ENCODE measurements at places on chromosomes 5 and 9.
A peak's percentile ranks its signal among the peaks of the same experiment; 100 is the strongest.

DNA sequence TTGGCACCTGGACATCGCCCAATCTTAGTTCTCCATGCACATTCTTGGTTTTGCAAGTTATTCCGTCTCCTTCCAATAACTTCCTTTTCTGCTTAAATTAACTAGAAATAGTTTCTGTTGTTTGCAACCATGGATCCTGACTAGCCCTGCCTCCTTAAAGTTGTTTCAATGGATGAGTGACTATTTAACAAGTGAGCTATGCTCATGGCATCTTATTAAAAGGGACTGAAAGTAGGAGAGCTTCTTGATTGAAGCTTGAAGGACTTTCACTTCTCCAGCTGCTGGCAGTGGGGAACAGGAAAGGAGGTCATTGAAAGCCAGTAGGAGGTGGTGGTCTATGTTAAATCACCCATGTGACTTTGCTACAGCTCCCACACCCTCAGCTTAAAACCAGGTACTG is 466.8 kb downstream of the ARHGEF28 start:
- DNase-seq = no peak

- no peak for DNase-seq
Observed at GRCh38 chr5:10731913-10732312, 29.1 kb downstream of the DAP start.

GRCh38 chr5:36147681-36148080 is 4.0 kb downstream of the LMBRD2 start:
- DNase-seq = no peak

- DNase-seq = no peak
Observed at GRCh38 chr5:53331463-53331862, 149.0 kb upstream of the FST start.

DNA sequence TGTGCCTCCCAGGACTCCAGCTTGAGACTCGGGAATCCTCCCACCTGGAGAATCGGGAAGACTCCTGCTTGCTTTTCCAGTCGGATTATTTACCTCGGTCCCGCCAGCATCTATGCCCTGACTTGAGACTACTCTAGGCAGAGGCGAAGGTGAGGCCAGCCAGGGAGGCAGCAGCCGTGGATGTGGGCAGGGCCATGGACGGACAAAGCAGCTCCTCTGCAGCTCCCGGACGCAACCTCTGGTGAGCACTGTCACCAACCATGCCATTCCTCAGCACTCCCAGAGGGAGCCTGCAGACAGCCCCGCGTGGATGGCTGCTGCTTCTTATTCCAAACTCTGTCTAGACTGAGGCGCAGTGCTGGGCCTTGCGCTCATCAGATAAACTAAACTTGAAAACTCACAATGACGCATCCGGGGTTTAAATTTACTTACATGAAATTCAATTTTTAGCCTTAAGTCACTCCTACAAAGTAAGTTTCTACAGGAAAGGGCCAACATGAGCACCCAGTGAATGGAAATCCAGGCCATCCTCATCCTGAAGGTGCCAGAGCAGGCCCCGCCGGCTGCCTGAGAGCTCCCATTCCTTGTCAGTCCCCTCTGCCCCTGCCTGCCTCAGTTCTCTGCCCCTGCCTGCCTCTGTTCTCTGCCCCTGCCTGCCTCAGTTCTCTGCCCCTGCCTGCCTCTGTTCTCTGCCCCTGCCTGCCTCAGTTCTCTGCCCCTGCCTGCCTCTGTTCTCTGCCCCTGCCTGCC is 17.8 kb downstream of the MED10 start:
- peak; percentile 33 for DNase-seq

DNA sequence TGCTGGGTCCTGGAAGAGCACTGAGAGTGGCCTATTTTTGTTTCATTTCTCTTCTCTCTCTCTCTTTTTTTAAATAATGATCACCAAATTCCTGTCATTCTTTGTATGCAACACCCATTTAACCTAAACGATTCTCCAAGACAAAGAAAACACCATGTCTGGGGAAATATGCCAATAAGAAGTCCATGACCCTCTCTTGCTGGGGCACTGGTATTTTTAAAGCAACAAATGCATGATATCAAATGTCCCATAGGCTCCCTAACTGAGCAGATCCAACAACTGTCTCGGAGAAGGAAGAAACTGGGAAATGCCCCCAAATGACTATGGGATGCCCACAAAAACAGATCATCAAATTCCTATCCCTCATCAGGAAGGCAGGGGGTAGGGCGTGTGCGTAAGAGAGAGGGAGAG is 567.4 kb downstream of the CCDC171 start:
- no peak for DNase-seq

- DNase-seq = no peak
Observed at GRCh38 chr5:316210-317085, 5.1 kb upstream of the AHRR start.

DNA sequence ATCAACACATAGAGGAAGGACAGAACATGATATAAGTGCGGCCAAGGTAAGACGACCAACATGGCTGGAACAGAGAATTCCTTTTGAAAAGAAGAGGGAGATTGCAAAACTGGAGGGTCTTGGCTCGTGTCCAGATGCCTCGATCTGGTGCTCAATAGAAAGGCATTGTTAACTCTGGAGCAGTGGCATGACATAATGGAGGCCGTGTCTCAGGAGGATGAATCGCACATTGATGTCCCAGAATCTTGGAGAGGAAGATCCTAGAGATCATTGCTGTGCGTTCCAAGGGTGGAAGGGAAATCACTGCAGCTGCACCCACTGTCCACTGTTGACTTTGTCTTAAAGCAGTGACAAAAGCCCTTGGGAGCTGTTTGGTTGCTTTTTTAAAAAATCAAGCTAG is 30.9 kb downstream of the GRAMD2B start:
- DNase-seq = no peak

DNA sequence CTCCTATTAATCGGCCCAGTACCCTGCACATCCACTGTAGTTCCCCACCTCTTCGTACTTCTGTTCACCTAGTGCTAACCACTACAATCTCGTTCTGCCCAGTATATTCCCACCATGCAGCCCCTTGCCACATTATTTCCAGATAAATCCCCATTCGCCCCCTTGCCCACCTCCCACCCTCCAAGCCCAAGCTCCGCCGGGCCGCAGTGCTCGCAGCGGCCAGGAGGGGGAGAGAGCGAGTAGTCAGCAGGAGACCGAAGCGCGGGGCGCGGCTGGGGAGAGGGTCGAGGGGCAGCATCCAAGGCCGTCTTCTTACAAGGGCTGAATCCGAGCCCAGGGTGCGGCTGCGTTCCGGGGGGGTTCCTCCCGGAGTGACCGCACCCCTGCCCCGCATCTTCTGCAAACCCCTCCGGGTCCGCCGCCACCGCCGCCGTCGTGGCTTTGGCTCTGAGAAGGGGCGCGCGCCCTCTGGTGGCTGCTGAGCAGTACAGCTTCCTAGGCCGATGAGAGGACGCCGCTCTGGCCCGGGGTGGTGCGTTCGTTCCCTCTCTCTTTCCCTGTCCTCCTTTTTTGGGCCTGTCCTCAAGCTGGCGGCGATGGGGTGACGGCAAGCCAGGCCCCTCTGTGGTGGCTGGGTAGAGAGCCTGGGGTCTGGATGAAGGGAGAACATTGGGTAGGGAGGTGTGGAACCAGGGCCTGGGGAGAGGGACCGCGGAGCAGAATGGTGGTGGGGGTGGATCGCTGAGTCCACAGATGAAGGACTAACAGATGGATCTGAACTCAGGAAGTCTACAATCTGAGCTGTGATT is 30.0 kb upstream of the PSD2 start:
- peak; percentile 91 for DNase-seq

GRCh38 chr9:75134495-75134894 is 46.2 kb downstream of the OSTF1 start:
- no peak for DNase-seq

- no peak for DNase-seq
Observed at GRCh38 chr5:145589063-145589462, 246.1 kb downstream of the PRELID2 start.

GRCh38 chr9:77454663-77455062 is 193.5 kb downstream of the GNA14 start:
- no peak for DNase-seq

DNA sequence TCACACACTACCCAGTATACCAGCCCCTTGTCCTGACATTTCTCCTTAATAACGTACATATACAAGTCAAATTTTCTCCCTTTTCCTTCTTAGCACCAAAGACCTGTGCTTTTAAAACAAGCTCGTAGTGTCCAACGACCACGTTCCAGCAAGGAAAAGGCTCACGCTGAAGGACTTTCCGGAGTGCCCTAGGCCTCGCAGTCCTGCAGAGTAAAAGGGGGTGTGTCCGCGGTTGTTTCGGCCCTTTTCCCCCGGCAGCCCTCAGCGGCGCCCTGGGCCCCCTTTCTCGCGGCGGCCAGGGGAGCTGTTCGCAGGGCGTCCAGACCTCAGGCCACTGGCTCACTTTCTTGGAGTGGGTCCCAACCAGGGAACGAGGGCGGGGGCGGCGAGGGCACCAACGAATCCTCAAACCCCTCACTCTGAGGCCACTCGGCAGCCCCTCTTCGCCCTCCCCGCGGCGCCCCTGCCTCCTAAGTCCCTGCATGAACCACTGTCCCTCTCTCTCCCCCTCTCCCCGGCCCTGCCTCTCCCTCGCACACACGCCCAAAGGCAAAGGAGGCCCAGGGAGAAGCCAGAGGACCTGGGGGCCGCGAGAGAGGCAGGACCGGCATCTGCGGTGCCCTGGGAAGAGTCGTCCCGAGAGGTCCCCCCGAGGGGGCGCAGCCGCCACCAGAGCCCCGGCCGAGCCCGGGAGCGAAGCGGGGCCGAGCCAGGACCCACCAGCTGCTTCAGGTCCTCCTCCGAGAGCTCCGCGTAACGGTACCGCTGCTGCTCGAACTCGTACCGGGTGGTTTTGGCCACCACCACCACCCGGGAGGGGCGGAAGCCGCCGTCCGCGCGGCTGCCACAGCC is 720 bp downstream of the NADK2 start:
- peak; percentile 85 for DNase-seq

GRCh38 chr9:114200721-114201300 is 45.5 kb downstream of the COL27A1 start:
- DNase-seq = no peak

- DNase-seq = peak; percentile 97
Observed at GRCh38 chr5:116574367-116575325, at the start of gene SEMA6A. Gene SEMA6A (minus strand): TSS chr5:116574823. CDS start chr5:116504944, 69,879 bp downstream.

- peak; percentile 83 for DNase-seq
Observed at GRCh38 chr9:133527444-133527920, 2.7 kb upstream of the MYMK start.

- no peak for DNase-seq
Observed at GRCh38 chr9:81083067-81083466, 606.3 kb downstream of the TLE1 start.

GRCh38 chr9:107213561-107214028 is 69.5 kb upstream of the RAD23B start:
- no peak for DNase-seq

- DNase-seq = no peak
Observed at GRCh38 chr9:105168870-105169319, 75.6 kb upstream of the SLC44A1 start.

DNA sequence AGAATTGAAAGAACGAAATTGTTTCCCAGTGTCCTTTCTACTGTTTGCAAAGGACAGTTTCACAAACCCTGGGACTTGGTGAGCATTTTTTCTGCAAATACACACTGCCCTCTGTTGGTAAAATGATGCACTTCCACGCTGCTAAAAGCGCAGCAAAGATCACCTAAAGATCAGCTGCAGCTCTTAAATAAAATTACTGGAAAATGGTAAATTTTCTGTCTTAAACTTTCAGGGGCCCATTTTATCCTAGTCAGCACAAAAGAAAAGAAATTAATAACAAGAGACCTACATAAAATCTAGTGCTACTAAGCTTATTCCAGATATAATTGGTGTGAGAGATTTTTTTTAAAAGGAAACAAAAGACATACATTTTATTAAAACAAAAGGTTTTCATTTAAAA is 566.0 kb downstream of the CAAP1 start:
- DNase-seq = no peak

- no peak for DNase-seq
Observed at GRCh38 chr9:128399861-128400260, 20.8 kb upstream of the CERCAM start.

DNA sequence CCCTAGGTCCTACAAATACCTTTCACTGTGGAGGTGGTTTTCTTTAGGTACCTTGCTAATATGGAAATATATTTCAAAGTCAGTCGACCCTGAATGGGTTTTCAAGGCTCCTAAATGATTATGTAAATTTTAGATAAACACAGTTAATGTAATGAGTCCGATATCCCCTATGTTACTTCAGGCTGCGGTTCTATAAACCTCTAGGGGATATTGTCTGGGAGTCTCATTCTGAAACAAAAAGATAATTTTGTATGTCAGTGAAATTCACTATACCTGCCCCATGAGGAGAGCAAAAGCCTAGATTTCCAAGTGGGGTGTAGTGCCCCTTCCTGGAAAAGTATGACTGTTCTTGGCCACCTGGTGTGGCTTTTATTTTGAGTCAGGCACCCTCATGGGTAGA is 377.3 kb downstream of the ICE1 start:
- no peak for DNase-seq

DNA sequence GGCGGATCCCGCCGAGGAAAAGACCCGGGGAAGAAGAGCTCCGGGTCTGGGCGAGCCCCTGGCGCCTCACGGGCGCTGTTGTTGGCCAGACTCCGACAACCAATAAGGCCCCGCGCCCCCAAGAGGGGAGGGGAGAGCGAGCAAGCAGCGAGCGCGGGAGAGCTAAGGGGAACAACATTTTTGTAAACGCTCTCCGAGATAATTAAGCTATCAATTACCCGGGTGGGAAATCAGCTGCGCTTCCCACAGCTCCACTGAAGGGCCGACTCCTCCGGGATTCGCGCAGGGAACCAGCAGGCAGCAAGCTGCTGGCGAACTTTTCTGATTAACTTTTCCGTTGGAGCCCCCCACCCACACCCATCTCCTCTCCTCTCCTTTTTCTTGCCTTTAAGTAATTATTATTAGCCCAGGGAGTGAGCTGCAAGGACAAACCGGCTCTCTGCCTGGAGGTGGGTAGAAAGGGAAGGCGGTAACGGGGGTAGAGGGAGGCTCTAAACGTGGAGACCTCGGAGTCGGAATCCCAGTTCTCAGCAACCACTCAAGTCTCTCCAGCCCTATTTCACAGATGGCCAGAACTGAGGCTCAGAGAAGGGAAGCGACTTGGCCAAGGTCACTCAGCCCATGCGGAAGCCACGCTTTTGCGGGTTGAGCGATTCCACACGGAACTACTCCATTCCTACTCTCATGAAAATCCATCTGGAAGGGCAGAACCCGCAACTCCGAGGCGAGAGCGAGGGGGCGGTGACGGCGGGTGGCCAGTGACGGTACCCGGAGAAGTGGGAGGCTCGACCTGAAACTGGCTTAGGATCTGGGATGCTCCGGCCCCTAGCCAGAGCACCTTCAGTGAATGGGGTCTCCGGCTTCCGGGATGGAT is 1.3 kb downstream of the ASTN2 start:
- no peak for DNase-seq
